ENCODE measurements at places on chromosomes 3 and 15.

DNA sequence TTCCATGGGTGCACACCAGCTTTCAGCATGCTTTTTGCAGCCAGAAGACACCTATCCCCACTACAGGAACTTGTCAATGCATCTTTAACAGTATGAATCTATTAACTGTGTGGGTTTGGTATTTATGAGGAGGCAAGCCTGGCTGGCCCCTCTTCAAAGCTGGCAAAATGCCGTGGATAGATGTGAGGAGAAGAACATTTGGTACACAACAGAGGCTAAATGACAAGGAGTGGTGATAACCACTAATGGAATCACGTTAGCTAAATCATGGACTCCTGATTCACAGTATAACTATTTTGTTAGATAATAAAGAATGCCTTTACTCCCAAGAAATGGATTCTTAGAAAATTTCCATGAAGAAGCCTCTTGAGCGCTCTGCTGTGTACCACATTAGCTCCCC lies 187.2 kb downstream of the CLSTN2 start:
- no peak for DNase-seq

DNA sequence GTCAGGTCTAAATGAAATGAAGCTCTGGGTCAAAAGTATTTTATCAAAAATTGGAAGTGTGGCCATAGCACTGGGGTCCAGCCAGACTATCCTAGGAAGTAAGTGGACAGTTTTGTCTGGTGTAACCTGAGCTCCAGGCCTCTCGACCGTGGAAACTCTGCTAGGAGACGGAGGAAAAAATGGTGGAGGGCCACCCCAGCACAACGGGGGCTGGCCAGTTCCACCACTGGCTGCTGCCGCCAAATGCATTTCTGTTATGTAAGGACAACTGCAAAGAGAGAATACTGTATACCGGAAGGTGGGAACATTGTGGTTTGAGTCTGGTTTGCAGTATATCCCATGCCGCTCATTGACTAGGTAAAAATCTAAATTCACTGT lies 235.7 kb downstream of the GREM1 start:
- DNase-seq: no peak

GRCh38 chr3:32452009-32452408 lies 50.6 kb downstream of the CMTM6 start:
- no peak for DNase-seq

- DNase-seq: no peak
Observed at GRCh38 chr3:65231544-65231943, 543.7 kb upstream of the ADAMTS9 start.

GRCh38 chr15:69700380-69700779 lies 247.8 kb downstream of the RPLP1 start:
- no peak for DNase-seq

GRCh38 chr15:95604634-95605036 lies 725.9 kb upstream of the NR2F2 start:
- DNase-seq: no peak

DNA sequence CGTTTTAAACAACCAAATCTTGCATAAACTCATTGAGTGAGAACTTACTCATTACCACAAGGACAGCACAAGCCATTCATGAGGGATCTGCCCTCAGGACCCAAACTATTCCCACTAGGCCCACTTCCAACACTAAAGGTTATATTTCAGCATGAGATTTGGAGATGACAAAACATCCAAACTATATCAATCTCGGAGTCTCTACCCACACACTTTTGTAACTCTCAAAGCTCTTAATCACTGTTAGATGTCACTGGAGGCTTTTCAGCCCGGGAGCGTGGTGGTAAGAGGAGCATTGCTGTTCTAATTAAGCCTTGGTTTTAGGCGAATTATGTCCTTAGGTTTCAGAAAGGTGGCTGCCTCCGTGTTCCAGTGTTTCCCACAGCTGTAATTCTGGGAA lies 86.3 kb downstream of the CNTN6 start:
- no peak for DNase-seq

DNA sequence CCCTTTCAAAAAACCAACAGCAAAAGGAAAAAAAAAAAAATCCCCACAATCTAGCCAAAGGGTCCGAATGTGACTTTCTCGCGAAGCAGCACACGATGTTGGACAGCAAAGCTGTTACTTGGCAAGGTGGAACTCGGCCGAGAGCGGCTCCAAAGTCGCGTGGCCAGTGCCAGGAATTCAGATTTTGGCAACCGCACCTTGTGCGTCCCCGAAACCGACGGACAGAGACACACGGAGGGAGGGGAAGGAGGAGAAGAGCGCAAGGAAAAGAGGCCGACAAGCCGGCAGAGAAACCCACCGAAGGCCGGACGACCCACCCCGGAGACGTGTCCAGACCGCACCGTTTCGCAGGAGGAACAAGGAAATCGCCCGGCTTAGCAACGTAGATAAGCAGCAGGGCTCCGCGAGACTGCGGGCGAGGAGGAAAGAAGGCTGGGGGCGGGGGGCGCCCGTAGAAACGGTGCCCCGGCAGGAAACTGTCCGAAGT lies 517.3 kb downstream of the MECOM start:
- no peak for DNase-seq

- no peak for DNase-seq
Observed at GRCh38 chr3:155646128-155646527, 98.7 kb downstream of the PLCH1 start.

- DNase-seq: no peak
Observed at GRCh38 chr3:24270204-24270691, 224.4 kb downstream of the THRB start.

DNA sequence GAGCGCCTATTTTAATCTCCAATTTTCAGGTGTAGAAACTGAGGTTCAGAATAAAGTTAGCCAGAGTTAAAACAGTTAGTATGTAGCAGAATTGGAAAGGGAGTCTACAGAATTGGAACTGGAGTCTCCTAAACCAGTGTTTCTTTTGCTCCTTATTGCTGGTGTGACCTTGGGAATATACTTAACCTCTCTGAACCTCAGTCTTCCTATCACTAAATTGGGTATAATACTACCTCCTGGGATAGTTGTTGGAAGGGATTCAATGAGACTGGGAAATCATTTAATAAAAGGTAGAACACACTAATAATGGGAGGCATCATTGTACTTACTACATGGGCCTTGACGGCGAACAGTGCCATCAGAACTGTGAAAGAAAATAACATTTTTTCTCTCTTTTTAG lies 55.1 kb downstream of the LPP start:
- no peak for DNase-seq

- DNase-seq: no peak
Observed at GRCh38 chr3:164521139-164521538, 557.2 kb downstream of the SI start.

- DNase-seq: no peak
Observed at GRCh38 chr15:96306321-96306720, 24.2 kb upstream of the NR2F2 start.

- no peak for DNase-seq
Observed at GRCh38 chr3:5791558-5791957, 604.1 kb downstream of the EDEM1 start.

- no peak for DNase-seq
Observed at GRCh38 chr3:39810647-39811161, 1.3 kb downstream of the MYRIP start.

- DNase-seq: no peak
Observed at GRCh38 chr3:11306817-11307589, 34.8 kb downstream of the ATG7 start.

GRCh38 chr15:100048736-100049135 lies 293.0 kb downstream of the ADAMTS17 start:
- DNase-seq: no peak

GRCh38 chr15:96774216-96774615 lies 443.7 kb downstream of the NR2F2 start:
- no peak for DNase-seq

DNA sequence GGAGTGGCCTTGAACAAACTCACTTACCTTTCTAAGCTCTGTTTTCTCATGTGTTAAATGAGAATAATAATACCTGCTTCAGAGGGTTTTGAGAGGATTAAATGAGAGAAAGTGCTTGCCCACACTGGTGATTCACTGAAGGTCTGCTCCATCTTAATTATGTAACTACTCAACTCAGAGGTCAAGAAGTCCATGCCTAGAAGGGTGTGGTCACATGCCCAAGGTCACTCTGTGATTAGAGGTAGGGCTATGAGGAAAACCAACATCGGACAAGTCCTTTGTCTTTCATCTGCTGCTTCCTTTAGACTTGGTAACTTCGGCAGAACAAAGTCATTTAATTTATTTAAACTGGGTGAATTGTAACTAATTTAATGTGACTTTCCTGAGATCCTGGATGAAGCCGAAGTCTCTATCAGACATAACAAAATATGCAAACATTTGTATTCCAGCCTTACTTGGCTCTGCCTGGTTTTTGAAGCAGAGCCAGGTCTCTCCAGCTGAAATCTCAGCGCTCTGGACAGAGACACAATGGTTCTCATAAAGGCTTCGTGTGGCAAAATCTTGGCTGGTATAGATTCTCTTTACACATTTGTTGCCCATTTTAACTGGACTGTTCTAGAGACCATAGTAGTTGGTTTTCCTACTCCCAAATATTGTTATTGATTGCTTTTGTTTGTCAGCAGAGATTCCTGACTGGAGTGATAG lies 3.0 kb downstream of the CHRNA7 start:
- DNase-seq: no peak

DNA sequence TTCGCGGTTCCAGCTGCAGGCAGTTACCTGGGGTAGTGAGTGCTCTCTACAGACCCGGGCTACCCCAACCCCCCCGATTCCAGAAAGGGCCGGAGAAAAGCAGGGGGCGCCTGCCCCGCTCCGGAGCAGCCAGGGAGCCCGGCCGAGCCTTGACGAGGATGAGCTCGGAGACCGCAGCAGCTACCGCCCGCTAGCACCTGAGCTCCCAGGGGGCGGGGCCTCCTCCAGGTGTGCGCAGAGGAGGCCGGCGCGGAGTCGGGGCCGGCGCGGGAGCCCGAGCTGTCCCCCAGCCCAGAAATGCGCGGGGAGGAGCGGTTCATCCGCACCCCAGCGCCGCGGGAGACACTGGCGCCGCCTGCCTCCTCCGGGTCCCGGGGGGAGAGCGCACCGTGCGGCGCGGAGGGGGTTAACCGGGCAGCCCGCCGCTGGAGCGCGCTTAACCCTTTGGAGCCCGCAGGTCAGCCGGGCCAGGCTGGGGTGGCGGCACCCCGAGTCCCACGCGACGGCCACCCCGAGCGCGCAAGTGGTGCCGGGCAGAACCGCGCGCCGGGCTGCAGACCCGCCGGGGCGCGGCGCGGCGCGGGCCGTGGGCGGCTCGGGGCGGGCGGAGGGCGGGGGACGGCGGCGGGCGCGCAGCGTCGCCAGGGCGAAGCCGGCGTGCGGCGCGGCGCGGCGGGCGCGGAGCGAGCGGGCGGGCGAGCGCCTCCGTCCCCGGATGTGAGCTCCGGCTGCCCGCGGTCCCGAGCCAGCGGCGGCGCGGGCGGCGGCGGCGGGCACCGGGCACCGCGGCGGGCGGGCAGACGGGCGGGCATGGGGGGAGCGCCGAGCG lies at the start of gene CACNA1D:
CACNA1D (plus strand) TSS at position 649 of the 829 bp plus-strand sequence. CDS start 556 bp downstream, outside the sequence.
- DNase-seq: no peak

GRCh38 chr3:67018789-67019526 lies 20.9 kb downstream of the KBTBD8 start:
- no peak for DNase-seq

GRCh38 chr15:29534378-29534777 lies 264.8 kb upstream of the NSMCE3 start:
- no peak for DNase-seq

- no peak for DNase-seq
Observed at GRCh38 chr3:129268396-129268795, 10.3 kb upstream of the HMCES start.

GRCh38 chr3:127870156-127870555 lies 44.9 kb upstream of the KBTBD12 start:
- no peak for DNase-seq

DNA sequence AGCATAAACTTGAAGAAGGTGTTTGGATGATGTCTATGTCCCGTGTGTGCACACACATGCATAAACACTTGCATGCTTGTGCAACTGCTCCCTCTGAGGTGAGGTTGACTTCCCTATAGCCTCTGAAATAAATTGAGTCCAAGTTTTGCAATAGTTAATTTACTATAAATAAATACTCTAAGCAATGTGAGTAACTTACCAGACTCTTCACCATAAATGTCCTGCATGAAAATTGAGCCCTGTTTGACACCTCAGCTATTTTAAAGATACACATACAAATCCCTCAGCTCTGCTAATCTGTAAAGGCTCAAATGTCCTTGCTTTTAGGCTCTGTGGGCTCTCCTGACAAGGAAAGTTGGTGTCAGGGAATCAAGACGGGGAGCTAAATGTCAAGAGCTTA lies 37.1 kb downstream of the GJD2 start:
- DNase-seq: no peak

GRCh38 chr15:55649058-55649423 lies 60.9 kb upstream of the PYGO1 start:
- no peak for DNase-seq

DNA sequence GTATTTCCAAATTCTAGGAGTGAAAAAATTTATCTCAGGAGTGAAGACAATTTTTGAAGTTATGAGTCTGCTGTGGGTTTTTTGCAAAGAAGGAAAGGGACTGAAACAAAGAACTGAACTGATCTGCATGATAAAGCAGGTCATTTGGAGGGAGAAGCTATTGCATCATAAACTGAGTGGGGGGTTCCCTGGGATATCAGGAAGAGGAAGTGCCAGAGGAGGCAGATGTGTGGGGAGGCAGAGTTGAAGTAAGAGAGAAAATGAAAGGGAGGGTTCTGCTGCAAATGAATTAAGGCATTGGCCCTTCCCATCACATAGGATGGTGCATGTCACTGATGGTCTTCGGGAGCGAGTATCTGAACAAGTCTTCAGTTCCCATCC lies 379.2 kb downstream of the VPS13C start:
- DNase-seq: no peak
